Urinary bladder (tissue), 4 donors: ENCODE measurements at places on chromosomes 5 and 9.

- DNase-seq = no peak
These were observed 15.7 kb upstream of the GRHPR start for GRCh38 chr9:37406603-37407401.

DNA sequence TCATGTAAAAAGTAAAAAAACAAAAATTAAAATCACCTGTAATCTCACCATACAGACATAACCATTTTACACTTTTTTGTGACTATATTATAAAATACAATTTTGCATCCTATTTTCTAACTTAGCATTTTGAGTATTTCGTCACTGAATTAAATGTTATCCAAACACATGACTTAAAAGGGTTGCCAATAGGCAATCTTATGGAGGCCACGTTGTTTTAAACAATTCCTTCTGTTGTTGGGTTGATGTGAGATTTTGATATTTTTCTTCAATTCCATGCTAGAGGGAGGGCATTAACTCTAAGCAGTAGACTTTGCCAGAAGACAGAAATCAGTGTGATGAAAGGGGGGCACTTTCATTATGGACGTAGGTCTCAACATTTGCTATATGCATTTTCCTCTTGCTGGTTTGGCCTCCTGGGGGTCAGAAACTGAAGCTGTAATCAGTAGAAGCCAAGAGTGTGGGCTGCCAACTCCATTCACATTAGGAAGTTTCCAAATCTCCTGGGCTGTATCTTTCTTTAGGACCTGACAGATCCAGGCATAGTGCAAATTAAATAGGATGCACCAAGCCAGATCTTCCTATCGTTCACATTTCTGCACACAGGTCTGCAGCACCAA is 614.2 kb upstream of the CLINT1 start:
- DNase-seq = no peak

DNA sequence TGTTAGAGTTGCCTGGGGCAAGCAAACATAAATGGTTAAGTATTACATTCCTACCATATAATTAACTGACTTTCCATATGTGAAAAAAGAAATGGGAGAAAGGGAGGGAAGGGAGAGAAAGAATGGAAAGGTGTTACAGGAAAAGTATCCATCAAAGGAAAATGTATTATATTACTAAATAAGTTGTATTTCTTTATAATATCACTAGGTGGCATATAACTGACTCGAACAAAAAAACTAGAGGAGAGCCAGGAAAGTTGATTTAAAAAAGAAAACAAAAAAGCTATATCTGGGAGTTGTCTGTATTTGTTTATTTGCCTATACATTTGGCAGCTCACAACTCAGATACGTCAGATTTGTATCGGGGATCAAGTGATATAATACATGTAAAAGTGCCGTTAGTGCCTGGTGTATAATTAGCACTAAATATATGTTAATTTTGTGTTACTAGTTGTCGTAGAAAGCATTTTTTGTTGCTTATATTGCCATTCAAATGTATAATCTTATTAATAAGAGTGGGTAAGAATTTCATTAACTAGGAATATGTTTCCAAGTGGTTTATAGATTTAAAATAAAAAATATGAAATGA is 59.6 kb upstream of the ADAMTS19 start:
- no peak for DNase-seq

DNA sequence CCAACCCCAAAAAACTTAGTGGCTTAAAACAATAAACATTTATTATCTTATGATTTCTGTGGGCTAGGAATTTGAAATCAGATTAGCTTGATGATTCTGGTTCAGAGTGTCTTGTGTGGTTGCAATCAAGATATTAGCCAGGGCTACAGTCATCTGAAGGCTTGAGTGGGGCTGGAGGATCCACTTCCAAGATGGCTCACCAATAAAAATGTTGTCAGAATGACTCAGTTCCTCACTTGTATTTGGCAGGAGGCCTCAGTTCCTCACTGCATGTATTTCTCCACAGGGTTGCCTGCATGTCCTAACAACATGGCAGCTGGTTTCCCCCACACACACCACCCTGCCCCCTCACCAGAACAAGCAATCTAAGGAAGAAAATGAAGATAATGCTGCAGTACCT is 98.2 kb upstream of the NIPBL start:
- DNase-seq = no peak

- no peak for DNase-seq
These were observed 17.0 kb downstream of the PRRT1B start for GRCh38 chr9:131562032-131562959.

- no peak for DNase-seq
These were observed 44.1 kb upstream of the FSD1L start for GRCh38 chr9:105403552-105404248.

GRCh38 chr5:158807946-158808345 is 291.8 kb downstream of the EBF1 start:
- no peak for DNase-seq

GRCh38 chr9:112555844-112556482 is 69.3 kb downstream of the KIAA1958 start:
- DNase-seq = no peak

DNA sequence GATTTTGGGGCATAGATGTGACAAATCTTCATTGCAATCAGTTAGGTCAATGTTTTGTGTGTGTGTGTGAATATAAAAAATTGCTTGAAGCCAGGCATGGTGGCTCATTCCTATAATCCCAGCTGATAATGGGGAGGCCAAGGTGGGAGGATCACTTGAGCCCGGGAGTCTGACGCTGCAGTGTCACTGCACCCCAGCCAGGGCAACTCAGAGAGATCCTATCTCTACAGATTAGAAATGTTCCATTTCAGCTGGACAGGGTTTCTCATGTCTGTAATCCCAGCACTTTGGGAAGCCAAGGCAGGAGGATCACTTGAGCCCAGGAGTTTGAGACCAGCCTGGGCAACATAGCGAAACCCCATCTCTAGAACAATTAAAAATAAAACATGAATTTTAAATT is 11.5 kb downstream of the OR2V2 start:
- DNase-seq = no peak

DNA sequence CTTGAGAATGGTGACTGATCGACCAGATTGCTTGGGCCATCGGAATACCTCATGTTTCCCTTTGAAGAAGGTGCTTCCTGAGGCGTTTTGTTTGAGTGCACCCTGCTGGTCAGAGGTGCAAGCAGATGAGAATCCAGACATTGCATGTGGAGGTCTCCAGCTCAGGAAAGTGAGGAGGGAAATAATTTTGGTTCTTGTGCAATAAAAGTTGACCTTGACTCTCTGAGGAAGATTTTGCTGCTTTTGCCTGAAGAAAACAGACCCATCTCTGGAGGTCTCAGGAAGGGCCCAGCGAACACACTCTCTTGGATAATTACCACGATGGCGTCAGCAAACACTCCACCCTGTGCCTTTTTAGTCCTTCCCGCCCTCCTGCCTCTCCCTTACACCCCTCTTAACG is 69.7 kb downstream of the GRAMD2B start:
- DNase-seq = no peak

DNA sequence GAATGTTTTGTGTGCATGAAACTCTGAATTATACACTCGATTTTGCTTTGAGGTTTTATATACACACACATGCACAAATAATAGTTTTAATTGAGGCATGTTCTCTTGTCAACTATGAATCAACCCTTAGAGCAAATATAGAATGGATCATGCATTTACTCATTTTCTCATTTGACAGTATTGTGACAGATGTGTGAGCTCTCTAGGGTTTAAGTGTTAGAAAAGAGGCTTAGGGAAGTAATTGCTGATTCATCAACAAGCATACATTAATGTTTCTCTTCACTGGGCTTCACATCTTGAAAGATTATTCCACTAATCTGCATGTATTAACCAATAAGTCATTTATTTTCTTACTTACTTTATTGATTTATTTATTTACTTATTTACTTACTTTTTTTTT is 1356.8 kb upstream of the ACO1 start:
- no peak for DNase-seq

- no peak for DNase-seq
These were observed 277.6 kb downstream of the PSAT1 start for GRCh38 chr9:78574354-78575045.

DNA sequence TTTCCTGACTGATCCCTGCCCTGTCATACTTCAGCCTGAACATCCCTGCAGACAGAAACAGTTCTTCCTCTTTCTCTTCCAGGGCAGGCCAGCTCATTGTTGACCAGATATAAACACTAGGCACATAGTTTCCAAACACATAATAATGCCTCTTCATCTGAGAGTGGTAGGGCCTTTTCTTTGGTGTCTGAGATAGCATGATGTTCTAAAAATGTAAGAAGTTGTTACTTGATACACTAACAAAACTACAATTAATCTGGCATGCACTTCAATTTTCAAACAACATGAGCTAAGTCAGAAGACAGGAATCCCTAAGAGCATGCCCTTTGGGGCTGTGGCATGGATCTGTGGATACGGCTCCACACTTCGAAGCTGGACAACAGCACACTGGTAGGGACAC is 246.6 kb downstream of the SPOCK1 start:
- DNase-seq = no peak

DNA sequence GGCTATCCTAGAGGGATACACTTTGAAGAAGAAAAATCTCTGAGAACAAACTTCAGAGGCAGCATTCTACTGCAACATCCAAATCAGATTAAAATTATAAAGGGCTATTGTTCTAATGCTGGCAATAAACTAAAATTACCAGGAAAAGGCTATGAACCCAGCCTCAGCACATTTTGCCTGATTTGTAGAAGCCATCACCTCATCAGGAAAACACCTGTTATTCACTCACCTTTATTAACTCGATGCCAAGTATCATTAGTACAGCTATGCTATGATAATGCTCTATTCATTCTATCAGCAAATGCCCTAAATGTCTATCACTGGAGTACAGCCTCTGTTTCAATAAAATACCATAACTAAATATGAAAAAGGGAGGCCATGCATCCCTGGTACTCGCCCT is 510.2 kb downstream of the RASEF start:
- DNase-seq = no peak

GRCh38 chr9:121947775-121948174 is 145.3 kb downstream of the TTLL11 start:
- DNase-seq = no peak
